Stimulated activated CD8-positive, alpha-beta memory T cell treated with anti-CD3 and anti-CD28 coated beads, Interleukin-4, amount 100 ng/mL, for 1 hour (primary cell): ENCODE measurements at places on chromosomes 1 and 21.

- no peak for DNase-seq
These were observed 836 bp upstream of the FBLIM1 start for GRCh38 chr1:15757575-15758342.

- DNase-seq, result no peak
These were observed 284.5 kb upstream of the PLXNA2 start for GRCh38 chr1:208528578-208529240.

- DNase-seq, result no peak
These were observed 406 bp downstream of the KIAA0040 start for GRCh38 chr1:175192111-175192629.

- DNase-seq, result no peak
These were observed 526.0 kb upstream of the B3GALT2 start for GRCh38 chr1:193712392-193712791.

- DNase-seq, result no peak
These were observed 9.9 kb downstream of the TOR1AIP2 start for GRCh38 chr1:179867493-179868330.
